ENCODE measurements at places on chromosomes 4 and X.

GRCh38 chr4:47954677-47955076 lies 40.3 kb upstream of the NFXL1 start:
- DNase-seq, result no peak

DNA sequence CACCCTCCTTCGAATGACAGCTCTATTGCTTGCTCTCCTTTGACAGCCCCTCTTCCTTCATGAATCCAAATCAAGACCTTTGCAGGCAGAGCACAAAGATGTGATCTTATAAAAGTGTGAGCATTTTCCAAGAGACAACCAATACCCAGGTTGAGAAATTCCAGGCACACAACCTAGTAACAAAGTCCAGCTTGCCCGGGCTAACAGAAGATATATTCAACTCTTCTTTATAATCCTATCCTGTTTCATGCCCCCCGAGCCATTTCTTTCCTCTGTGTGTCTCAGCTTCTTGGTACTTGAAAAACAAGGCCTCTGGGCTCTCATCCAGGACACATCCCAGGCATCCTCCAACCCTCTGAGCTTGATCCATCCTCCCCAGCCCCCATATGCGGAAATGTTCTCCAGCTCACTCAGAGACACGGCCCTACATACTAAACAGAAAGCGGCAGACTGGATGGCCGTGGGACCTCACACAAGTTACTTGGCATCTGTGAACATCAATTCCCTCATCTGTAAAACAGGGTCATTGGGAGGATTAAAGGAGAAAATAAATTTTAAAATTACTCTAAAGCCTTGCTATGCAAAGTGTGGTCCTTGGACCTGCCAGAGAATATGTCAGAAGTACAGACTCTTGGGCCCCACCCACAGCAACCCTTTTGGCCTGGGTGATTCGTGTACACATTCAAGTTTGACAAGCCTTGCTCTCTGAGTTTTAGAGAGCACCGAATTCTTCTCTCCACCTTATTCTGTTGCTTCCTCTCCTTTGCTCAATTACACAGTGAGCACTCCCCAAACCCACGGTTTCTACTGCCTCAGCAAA lies 627.0 kb downstream of the BCOR start:
- no peak for DNase-seq

DNA sequence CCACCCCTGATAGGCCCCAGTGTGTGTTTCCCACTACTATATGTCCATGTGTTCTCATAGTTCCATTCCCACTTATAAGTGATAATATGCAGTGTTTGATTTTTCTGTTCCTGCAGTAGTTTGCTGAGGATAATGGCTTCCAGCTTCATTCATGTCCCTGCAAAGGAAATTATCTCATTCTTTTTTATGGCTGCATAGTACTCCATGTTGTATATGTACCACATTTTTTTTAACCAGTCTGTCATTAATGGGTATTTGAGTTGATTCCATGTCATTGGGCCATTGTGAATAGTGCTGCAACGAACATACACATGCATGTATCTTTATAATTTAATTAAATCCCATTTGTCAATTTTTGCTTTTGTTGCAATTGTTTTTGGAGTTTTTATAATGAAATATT lies 10.3 kb upstream of the TMPRSS11A start:
- no peak for DNase-seq

DNA sequence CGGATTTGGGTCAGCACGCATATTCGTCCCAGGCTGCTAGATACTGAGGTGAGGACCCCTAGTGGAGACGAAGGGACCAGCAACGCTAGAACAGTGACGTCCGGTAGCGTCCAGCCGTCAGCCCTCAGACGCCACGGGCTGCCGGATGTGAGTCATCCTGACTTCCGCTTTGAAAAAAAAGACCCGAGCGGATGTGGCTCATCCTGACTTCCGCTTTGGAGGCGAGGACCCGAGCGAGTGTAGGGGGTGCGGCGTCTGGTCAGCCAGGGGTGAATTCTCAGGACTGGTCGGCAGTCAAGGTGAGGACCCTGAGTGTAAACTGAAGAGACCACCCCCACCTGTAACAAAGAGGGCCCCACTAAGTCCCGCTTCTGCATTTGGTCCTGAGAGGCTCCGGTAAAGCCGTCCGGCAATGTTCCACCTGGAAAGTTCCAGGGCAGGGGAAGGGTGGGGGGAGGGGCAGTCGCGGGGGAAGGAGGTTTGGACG lies at the start of gene MAGEB2:
TSS of gene MAGEB2 (plus strand) at position 207 of the 487 bp plus-strand sequence. CDS start 3,018 bp downstream, outside the sequence.
- no peak for DNase-seq

DNA sequence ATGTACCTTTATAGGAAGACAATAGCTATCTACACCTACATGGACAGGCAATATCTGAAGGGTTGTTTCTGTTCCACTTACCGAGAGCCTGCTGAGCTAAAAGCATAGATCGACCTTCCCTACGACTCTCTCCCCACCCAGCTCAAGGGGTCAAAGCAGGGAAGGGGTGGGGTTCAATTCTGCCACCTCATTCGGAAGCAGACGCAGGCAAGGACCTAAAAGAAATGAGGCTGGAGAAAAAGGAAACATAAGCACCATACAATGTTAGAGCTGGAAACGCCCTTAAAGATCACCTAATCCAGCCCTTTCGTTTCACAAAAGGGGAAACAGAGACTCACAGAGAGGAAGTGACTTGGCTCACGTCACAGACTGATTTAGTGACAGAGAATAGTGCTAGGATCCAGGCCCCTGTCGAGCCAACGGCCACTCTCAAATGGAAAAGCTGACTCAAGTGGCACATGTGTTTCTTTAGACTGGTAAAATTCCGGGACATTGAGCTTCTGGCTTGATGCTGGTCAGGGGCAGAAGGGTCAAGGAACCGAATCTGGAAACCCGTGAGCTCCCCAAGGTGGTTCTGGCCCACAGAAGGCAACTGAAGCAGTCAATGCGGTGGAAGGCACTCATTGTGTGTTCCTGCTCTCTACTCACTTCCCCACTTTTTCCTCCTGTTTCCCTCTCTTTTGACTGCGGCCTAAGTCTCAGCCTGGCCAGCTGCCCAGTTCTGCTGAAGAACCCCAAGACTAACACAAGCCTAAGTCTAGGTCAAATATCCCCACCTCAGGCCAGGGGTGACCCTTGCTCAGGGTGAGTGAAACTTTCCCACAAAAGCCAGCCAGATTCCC lies 7.5 kb downstream of the SEPTIN6 start:
- no peak for DNase-seq

DNA sequence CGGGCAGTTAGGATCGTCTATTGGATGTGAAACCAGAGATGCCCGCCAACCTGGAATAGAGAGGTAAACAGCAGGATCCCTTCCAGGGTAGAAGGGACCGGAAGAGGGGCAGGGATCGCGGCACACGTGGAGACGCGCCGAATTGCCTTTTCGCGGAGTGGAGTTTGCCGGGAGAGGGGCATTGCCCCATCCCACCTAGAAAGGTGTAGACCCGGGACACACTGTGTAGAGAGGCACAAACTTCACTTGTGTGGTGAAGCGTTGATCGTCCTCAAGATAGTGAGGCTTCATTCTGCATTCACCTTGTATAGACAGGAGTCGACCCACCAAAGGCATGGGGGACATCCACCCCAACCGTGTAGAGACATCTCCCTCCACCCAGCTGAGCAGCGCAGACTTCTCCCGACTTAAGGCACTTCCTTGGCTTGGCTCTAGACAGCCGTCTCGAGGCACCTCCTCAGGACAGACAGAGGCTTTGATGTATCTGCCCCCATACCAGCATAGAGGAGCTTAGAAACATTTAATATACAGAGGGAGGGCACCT lies 410 bp downstream of the GNL3L start:
- DNase-seq, result no peak

All from activated T-helper 1 cell treated with Interleukin-2 at 50 U/mL for 16 hours (primary cell).